Mesothelial cell of epicardium (in vitro differentiated cells): ENCODE measurements at places on chromosomes 3 and 15.
A peak's percentile ranks its signal among the peaks of the same experiment; 100 is the strongest.

DNA sequence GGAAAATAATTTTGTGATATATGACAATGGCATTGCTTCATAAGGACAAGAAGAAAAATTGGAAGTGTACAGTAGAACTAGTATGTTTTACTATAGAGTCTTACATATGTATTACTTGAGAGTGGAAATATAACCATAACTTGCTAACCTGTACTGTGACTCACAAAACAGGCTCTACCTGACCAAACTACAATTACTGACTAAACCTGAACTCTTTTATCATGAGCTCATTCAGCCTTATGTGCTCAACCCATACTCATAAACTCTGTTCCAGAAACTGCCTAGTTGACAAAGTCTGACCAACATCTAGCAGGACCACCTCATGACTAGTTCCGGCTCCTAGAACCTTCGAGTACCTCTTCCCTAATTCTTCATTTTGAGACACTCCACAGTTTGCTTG, 6.3 kb downstream of the CDIN1 start:
- H3K36me3 ChIP-seq: peaks cover 5% of the 10 kb centered on the region
- H3K27me3 ChIP-seq: no peaks in the 10 kb centered on the region
- H3K4me1 ChIP-seq: peaks cover 75% of the 10 kb centered on the region
- no peak overlapping the region for H3K4me3 ChIP-seq
- H3K27ac ChIP-seq: peak overlapping the region; percentile 91

- no peak for DNase-seq
- no peak overlapping the region for H3K27ac ChIP-seq
- H3K36me3 ChIP-seq: peaks cover 3% of the 10 kb centered on the region
- no peaks in the 10 kb centered on the region for H3K4me1 ChIP-seq
Observed at GRCh38 chr3:47223755-47224154, 58.8 kb downstream of the KIF9 start.

DNA sequence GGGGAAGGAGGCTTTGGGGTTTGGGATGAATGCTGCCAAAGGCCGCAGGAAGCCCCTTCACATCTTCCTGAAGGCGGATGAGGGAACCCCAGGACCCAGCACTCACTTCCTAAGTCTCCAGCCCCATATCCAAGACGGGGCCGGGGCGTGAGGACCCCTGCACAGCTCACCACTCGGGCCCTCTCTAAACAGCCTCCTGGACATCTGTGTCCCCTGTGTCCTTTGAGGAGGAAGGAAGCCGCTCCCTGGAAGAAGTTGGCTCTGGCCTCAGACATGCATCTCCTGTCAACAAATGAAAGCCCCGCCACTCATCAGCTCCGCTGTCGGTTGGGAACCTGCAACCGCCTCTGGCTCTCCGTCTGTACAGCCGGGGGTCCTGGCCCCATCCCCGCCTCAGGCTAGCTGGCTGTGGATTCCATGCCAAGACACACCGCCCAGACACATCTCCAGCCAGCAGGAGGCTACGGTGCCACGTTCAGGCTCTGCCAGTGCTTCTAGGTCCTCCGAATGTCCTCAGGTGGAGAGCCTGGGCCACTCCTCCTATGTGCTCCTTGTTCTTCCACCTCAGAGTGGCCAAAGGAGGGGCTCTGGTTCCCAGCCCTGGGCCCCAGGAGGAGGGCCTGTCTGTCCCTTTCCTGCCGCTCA, 140.0 kb upstream of the MEF2A start:
- H3K4me1 ChIP-seq: peaks cover 13% of the 10 kb centered on the region
- no peak for DNase-seq
- no peaks in the 10 kb centered on the region for H3K36me3 ChIP-seq
- peak overlapping the region; percentile 64 for H3K27ac ChIP-seq
- no peak overlapping the region for H3K4me3 ChIP-seq
- H3K27me3 ChIP-seq: no peaks in the 10 kb centered on the region

DNA sequence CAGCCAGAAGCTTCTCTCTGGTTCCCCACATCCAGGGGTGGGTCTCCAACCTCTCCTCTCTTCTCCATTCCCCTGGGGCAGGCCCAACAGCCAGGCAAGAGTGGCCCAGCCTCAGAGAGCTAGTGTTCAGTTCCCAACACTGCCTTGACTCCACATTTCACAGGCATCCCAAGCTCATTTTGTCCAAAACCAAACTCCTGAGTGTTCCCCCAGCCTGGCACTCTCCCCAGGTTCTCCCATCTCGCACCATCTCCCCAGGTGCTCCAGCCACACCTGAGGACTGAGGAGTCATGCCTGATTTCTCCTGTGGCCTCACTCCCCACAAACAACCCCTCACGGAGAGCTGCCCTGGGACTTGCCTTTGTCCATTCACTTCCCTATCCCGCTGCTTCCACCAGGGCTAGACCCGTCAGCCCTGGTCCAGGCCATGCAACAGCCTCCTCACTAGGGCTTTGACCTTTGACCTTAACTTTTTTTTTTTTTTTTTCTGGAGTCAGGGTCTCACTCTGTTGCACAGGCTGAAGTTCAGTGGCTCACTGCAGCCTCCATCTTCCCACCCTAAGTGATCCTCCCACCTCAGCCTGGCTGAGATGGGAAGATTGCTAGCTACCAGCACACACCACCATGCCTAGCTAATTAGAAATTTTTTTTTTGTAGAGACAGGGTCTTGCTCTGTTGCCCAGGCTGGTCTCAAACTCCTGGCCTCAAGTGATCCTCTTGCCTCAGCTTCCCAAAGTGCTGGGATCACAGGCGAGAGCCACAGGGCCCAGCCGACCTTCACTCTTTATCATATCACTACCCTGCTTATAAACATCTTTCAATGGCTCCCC, 3.9 kb upstream of the CSK start:
- H3K27ac ChIP-seq: peak overlapping the region; percentile 48
- H3K36me3 ChIP-seq: no peaks in the 10 kb centered on the region
- no peak overlapping the region for H3K4me3 ChIP-seq
- H3K27me3 ChIP-seq: peaks cover 2% of the 10 kb centered on the region
- H3K4me1 ChIP-seq: peaks cover 38% of the 10 kb centered on the region

DNA sequence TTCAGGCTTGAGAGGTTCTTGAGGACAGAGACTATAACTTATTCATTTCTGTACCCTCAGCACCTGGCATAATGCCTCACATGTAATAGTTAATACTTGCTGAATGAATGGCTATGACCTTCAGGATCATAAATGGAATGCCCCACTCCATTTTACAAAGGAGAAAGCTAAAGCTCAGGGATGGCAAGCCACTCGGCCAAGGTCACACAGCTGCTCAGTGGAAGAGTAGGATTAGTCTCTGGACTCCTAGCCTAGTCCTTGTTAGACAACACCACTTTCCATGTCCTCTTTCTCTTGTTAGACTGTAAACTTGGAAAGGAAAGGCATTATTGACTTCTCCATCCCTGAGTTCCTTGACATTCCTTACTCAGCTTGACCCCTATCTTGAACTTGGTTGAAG, 3.2 kb upstream of the ALPK3 start:
- no peaks in the 10 kb centered on the region for H3K27me3 ChIP-seq
- peaks cover 11% of the 10 kb centered on the region for H3K36me3 ChIP-seq
- no peak for DNase-seq
- H3K4me3 ChIP-seq: no peak overlapping the region

- peaks cover 7% of the 10 kb centered on the region for H3K36me3 ChIP-seq
- H3K27me3 ChIP-seq: no peaks in the 10 kb centered on the region
- H3K27ac ChIP-seq: no peak overlapping the region
- no peak overlapping the region for H3K4me3 ChIP-seq
- no peak for DNase-seq
Observed at GRCh38 chr3:60046210-60046609, 996.4 kb upstream of the CFAP20DC start.

DNA sequence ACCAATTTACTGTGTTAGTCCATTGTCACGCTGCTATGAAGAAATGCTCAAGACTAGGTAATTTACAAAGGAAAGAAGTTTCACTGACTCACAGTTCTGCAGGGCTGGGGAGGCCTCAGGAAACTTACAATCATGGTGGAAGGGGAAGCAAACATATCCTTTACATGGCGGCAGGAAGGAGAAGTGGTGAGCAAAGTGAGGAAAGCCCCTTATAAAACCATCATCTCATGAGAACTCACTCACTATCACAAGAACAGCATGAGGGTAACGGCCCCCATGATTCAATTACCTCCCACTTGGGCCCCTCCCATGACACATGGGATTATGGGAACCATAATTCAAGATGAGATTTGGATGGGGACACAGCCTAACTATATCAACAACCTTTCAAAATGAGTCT, 20.2 kb downstream of the USF3 start:
- H3K27me3 ChIP-seq: no peaks in the 10 kb centered on the region
- H3K4me1 ChIP-seq: peaks cover 4% of the 10 kb centered on the region
- no peak for DNase-seq
- no peak overlapping the region for H3K4me3 ChIP-seq

- H3K36me3 ChIP-seq: no peaks in the 10 kb centered on the region
- H3K27ac ChIP-seq: no peak overlapping the region
- no peak for DNase-seq
- peaks cover 20% of the 10 kb centered on the region for H3K4me1 ChIP-seq
Observed at GRCh38 chr15:26298659-26299170, 435.6 kb upstream of the ATP10A start.

GRCh38 chr3:128537091-128537703, 44.2 kb upstream of the GATA2 start:
- H3K4me3 ChIP-seq: no peak overlapping the region
- peaks cover 23% of the 10 kb centered on the region for H3K36me3 ChIP-seq
- DNase-seq: no peak
- no peaks in the 10 kb centered on the region for H3K27me3 ChIP-seq

GRCh38 chr3:130480736-130481135, 36.2 kb upstream of the COL6A6 start:
- no peaks in the 10 kb centered on the region for H3K36me3 ChIP-seq
- DNase-seq: no peak
- H3K4me3 ChIP-seq: no peak overlapping the region
- H3K27me3 ChIP-seq: no peaks in the 10 kb centered on the region
